Eye (tissue), 1 donor: ENCODE measurements at places on chromosomes 11 and 22.

- DNase-seq, result peak; percentile 72
These were observed 2.1 kb downstream of the SLC17A6 start for GRCh38 chr11:22340235-22340634.

- no peak for DNase-seq
These were observed 37.1 kb upstream of the TXNRD2 start for GRCh38 chr22:19978748-19979147.

DNA sequence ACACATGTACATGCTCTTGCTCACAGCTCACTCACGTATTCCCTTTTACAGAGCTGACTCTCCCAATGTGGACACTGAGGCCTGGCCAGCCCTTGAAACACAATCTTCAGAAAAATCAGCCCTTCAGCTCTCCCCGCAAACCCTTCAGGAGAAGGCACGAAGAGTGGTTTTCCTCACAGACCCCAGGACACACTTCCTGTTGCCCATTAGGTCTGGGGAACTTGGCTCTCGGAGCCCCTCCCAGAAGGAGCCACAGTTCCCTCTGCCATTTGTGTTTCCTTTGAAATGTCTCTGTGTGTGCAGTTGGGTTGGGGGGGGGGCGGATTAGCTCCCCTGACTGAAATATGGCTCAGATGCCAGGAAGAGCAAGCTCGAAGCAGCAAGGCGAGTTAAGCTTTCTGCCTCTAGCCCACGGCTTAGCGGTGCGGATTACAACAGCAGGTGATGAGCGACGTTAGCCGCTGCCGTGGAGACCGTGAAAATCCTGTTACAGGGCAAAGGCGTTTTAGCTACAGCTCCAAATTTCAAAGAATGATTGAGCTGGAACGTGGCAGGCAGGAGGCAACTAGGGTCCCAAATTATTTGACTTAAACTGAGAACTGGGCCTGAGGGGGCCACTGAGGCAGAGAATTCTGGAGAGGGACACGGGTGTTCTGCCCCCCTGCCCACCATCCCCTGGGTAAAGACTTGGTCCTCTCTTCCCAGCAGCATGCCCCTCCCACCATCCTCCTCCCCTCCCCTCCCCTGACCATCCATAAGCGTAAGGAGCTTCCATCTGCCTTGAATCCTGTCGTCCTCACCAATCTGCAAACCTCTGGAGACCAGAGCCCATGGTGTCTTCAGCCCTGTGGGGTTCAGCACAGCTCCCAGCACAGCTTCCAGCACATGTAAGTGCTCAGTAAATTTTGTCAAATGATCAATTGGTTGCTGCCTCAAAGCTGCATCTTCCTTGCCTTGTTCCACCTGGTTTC lies 598.6 kb downstream of the BUD13 start:
- DNase-seq, result peak; percentile 70

GRCh38 chr11:12331239-12331874 lies 46.0 kb upstream of the PARVA start:
- peak; percentile 98 for DNase-seq

GRCh38 chr11:28833670-28834069 lies 725.5 kb downstream of the METTL15 start:
- DNase-seq, result peak; percentile 19

DNA sequence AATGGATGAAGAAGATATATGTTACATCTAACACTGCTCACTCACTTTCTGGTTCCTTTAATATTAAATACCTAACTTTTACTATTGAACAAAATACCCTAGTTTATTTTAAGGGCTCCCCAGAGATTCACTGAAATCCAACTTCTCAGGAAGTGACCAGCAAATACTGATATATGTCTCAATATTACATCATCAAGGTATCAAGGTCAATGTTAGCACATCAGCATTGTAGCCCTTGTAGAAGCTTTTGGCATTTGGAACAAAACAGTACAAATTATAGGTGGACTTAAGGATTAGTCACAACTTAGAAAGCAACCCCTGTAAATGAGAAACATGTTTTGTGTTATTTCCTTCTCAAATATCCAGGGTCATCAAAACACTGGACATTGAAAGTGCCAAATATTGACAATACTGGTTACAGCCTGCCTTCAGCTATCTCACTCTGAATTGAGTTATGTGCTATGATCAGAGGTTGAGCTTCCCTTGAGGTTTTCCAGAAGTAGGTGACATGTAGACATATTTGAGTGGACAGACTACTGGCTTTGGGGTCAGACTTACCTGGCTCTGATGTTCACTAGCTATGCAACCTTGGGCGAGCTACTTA lies 1.9 kb upstream of the ATL3 start:
- no peak for DNase-seq

DNA sequence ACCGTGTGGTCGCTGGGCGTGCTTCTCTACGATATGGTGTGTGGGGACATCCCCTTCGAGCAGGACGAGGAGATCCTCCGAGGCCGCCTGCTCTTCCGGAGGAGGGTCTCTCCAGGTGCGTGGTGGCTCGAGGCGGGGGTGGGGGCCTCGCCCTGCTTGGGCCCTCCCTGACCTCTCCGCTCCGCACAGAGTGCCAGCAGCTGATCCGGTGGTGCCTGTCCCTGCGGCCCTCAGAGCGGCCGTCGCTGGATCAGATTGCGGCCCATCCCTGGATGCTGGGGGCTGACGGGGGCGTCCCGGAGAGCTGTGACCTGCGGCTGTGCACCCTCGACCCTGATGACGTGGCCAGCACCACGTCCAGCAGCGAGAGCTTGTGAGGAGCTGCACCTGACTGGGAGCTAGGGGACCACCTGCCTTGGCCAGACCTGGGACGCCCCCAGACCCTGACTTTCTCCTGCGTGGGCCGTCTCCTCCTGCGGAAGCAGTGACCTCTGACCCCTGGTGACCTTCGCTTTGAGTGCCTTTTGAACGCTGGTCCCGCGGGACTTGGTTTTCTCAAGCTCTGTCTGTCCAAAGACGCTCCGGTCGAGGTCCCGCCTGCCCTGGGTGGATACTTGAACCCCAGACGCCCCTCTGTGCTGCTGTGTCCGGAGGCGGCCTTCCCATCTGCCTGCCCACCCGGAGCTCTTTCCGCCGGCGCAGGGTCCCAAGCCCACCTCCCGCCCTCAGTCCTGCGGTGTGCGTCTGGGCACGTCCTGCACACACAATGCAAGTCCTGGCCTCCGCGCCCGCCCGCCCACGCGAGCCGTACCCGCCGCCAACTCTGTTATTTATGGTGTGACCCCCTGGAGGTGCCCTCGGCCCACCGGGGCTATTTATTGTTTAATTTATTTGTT lies 2.4 kb downstream of the PIM3 start:
- no peak for DNase-seq

- DNase-seq, result no peak
These were observed 60.9 kb upstream of the NECTIN1 start for GRCh38 chr11:119789766-119790407.

DNA sequence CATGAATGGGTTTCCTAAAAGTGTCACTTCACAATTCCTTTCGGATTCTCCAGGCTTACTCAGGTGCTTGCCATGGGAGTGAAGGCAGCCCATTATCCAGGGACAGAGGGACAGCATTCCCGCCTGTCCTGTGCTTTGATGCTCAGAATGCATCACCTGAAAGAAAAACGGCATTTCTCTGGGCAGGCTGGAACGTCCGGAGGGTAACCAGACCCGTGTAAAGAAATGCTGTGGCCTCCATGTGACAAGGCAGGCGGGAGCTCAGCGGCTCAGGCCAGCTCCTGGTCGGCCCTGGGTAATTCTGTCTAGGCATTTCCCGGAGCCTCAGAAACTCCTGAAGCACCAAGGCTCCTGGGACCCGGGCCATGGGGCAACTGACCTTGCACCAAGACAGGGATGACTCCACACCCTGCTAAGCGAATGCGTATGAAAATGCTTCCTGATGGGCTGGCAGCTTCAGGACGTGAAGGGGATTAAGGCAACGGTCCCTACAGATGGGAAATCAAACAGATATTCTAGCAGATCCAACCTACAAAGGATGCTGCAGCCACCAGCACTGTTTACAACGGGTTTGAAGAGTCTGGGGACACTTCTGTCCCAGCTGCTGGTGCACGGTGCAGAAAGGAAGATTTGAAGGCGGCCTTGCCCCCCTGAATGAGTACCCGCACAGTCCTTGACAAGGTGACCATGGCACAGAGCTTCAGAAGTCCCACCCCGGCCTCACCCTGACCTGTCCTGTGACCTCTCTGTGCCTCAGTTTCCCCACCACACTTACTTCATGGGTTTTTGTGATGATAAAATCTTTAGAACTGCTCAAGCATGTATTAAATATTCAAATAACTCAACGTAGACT lies 13.6 kb upstream of the FGF3 start:
- DNase-seq, result peak; percentile 56

- DNase-seq, result no peak
These were observed 65.4 kb upstream of the ZC3H12C start for GRCh38 chr11:110027627-110028371.

DNA sequence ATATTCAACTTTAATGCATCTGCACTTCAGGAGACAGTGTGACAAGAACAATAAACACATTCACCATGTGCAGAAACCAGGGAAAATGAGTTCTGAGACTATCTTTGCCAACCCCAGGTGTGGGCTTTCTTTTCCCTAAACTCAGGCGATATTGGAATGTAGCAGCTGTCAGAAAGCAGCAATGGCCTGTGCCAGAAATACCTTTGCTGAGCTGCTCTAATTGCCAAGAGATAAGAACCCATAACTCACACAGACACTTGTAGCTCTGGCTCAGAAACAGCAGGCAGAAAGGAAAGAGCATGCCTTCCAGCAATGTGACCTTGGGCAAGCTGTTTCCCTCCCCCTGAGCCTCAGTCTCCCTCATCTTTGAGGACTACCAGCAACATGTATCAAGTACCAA lies 77.6 kb downstream of the PLEKHA7 start:
- DNase-seq, result no peak
